GM04504 (cell line): ENCODE measurements at places on chromosomes 12 and 14.

- DNase-seq, result no peak
Measured at GRCh38 chr12:7072035-7072434, 11.5 kb downstream of the C1S start.

GRCh38 chr12:10392394-10392930, 2.6 kb upstream of the KLRK1 start:
- peak; percentile 92 for DNase-seq

GRCh38 chr14:99715266-99716000, 31.3 kb downstream of the CYP46A1 start:
- DNase-seq, result no peak

GRCh38 chr12:122893208-122894153, 2.4 kb downstream of the VPS37B start:
- no peak for DNase-seq

DNA sequence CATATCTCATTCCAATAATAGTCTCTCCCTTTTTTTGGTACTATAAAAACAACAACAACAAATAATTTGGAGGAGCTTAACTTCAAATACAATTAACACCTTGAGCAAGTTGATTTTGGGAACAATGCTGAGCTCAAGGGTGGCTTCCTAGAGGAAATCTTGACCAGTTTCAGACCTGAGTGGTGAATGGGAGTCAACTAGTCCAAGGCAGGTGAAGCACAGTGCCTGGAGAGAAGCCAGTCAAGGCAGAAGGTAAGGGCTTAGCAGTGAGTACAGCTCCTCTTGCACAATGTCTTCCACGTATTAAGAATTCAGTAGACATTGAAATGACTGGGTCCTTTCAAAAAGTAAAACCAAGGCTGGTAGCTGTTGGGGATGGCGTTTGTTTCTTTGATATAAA, 444.8 kb downstream of the ATP23 start:
- DNase-seq, result no peak

GRCh38 chr12:27194644-27195043, 49.4 kb upstream of the STK38L start:
- DNase-seq, result no peak

DNA sequence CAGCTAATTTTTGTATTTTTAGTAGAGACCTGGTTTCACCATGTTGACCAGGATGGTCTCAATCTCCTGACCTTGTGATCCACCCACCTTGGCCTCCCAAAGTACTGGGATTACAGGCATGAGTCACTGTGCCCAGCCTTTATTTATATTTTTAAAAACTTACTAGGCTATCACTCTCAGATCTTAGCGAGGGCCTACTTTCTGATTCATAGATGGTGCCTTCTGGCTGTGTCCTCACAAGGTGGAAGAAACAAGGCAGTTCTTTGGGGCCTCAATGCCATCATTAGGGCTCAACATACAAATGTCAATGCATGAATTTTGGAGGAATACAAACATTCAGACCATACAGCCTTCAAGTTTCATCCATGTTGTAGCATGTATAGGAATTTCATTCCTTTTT, 2.4 kb upstream of the DGLUCY start:
- no peak for DNase-seq

- no peak for DNase-seq
Measured at GRCh38 chr14:22185191-22185590, 403.8 kb downstream of the DAD1 start.

DNA sequence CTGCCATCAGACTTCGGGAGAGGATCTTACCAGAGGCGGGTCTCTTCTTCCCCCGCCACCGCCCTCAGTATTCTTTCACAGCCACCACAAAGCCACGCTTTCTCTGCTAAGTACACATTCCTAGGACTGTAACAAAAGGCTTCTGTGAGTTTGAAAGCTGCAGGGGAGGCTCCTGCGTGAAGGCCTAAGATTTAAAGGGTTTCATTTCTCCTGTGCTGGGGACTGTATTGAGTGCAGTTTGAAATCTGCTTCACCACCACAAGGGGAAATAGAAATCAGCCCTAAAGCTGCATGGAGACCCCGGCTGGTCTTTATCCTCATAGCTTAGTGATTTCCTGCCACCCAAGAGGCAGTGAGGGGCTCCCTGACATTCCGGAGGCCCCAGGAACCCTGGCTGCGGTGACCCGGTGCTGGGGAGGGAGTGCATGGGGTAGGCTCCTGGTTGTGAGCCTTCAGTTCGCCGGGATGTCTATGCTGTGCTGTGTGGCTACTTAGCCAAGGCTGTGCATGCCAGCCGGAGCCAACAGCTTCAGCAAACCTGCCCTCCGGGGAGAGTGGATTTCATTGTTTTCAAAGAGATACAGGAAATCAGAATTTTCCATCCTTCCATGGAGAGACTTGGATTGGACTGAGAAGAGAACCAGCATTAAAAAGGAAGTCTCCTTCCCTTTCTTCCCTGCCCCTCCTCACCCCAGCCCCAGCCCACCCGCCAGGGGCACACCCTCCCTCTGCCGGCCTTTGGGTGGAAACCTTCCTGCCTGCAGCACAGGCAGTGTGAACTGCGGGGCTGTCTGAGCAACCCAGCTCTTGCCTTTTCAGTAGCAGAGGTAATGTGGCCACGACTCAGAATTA, 163.3 kb downstream of the ETV6 start:
- DNase-seq, result no peak

- no peak for DNase-seq
Measured at GRCh38 chr12:3097836-3098235, 20.7 kb downstream of the TSPAN9 start.

GRCh38 chr14:66624336-66624937, 116.5 kb downstream of the GPHN start:
- peak; percentile 24 for DNase-seq

GRCh38 chr14:84783511-84783910, 746.4 kb upstream of the FLRT2 start:
- DNase-seq, result no peak

- no peak for DNase-seq
Measured at GRCh38 chr12:97995559-97995958, 519.8 kb upstream of the TMPO start.

- no peak for DNase-seq
Measured at GRCh38 chr14:53894456-53894855, 62.2 kb downstream of the BMP4 start.

- DNase-seq, result no peak
Measured at GRCh38 chr12:106914796-106915634, 40.7 kb upstream of the TMEM263 start.

GRCh38 chr12:127515941-127516340, 751.0 kb upstream of the TMEM132C start:
- peak; percentile 15 for DNase-seq

- DNase-seq, result no peak
Measured at GRCh38 chr12:89781946-89782550, 73.4 kb upstream of the ATP2B1 start.

- no peak for DNase-seq
Measured at GRCh38 chr14:76768671-76769500, 7.6 kb downstream of the VASH1 start.

GRCh38 chr14:98573082-98573481, 698.9 kb downstream of the BCL11B start:
- no peak for DNase-seq

GRCh38 chr12:106000382-106001104, 138.2 kb downstream of the NUAK1 start:
- DNase-seq, result no peak

DNA sequence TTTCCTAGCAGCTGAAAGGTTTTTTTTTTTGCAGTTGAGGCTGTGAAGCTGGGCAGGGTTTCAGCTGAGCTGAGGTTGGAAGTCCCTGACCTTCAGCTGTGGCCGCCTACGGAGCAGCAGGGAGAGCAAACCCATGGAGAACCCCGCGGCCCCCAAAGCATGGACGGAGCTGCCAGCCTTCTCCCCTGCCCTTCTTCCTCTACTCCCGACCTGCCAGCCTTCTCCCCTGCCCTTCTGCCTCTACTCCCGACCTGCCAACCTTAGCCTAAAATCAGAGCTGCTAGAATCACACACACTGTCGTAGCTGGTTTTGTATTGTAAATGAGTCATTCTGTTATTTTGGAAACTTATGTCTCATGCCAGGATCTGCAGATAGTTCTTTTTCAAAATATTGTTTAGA, 74.6 kb downstream of the PPP2R5C start:
- no peak for DNase-seq

DNA sequence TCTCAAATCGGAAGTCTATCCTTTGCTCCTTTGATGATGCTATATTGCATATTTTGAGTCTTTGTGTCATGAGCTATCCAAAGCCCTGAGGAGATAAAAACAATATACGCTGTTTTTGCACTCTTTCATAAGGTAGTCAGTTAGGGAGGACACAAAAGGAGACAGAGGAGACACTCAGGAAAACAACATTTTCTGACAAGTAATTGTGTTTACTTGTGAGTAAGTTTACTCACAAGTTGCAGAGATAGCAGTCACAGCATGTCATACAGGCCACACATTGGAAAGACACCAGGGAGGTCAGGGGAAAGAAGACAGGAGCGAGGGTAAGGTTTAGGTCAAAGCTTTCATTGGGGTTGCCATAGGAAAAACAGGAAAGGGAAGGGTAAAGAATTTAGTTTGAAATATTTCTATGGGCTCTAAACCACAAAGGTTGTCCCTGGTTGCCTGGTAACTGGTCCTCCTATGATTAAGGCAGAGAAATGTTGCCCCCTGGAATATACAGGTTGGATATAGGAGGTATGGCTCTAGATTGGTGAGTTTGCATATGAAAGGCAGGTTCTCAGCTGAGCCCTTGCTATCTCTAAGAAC, 7.4 kb upstream of the GABARAPL1 start:
- no peak for DNase-seq

DNA sequence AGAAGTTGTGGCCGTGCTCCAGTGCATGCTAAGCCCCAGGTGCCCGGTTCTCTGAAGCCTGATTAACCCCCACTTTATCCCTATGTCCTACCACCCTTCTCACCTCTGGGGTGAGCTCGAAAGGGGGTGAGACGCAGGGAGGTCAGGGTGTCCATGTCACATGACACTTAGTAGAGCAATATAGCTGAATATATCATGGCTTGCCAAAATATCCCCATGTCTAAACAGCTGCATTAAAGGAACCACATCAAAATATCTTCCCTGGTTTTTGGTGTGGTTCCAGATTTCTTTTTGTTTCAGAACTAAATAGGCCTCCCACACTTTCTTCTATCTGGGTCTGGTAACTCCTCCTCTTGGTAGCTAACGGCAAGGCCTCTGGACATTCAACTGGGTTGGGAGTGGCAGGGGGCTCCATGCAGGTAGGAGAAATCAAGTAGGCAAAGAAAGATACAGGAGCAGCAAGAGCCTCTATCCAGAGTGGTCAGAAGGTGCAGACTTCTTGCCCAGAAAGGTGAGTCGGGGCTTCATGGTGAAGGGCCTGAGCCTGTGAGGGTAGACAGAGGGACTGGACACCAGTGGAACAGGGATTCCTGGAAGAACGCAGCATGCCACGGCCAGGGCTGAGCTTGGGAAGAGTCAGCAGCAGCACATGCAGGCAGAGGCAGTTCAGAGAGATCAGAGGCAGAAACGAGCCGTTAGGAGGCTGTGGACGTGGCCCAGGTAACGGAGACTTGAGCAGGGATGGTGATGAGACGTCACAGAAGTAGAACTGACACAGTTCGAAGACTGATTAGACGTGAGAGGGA, 202.8 kb upstream of the DIO3 start:
- DNase-seq, result no peak

- no peak for DNase-seq
Measured at GRCh38 chr14:62077676-62078261, 315.5 kb downstream of the SNAPC1 start.

- DNase-seq, result no peak
Measured at GRCh38 chr12:98319716-98320425, 195.5 kb upstream of the TMPO start.

DNA sequence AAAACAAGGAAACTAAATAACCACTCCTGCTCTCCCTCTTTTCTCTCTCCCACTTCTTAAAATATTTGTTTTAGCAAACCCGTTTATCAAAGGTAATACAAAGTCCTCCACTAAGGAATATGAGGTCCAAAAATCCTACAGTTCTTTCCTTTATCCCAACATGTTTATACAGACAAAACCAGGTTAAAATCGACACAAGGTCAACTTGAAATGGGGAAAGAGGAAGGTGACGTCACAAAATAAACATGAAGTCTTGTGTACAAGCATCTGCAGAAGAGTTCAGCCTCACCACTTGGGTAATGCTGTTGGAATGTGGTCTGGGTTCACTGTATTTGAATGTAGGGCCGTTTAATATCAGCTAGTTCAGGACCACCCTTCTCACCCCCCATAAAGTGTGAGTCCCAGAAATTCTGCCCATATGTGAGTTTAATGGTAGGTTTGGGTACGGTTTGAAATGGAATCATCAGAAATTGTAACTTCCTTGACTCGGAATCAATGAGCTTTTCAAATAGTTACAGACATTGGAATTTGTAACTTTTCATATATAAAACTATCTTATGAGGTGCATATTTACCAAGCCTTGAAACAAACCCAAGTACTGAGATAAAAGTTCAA, 120.0 kb upstream of the SLC38A2 start:
- peak; percentile 14 for DNase-seq

DNA sequence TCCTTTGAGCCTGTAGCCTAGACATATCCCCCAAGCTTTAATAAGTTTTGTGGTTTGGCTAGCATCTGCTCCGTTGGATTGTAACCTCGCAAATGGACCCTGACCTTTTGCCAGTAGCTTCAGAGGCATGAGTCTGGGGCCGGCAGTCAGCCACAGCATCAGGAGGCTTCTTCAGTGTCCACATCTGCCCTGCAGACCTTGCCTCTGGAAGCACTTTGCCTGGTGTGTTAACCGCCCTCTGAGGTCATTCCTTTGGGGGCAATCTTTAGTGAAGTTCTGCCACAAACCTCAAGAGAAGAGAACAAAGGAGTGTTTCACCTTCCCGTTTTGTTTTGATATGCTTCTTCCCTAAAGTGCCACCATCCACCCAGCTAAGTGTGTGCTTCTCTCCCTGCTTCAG, 71.4 kb downstream of the GNS start:
- DNase-seq, result peak; percentile 40

- no peak for DNase-seq
Measured at GRCh38 chr12:7293670-7294069, 10.2 kb upstream of the ACSM4 start.

DNA sequence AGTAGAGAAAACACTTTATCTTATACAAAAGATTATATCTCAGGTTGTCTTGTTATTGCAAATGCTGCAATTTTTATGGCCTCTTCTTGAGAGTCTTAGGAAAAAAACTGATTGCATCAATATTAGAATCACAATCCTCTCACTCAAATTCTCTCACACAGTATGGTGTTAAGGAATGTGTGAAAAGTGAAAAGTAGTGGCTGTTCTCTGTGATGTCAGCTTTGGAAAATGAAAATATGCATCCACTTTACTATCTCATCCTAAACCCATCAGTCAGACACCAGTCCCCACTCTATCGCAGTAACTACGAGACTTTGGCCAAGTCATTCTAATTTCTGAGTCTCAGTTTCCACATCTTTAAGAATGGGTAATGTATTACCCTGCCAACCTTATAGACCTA, 32.6 kb upstream of the NTF3 start:
- no peak for DNase-seq
